ENCODE measurements at places on chromosomes 6 and 20.

GRCh38 chr6:106468935-106469334 is 108.4 kb downstream of the CRYBG1 start:
- DNase-seq: no peak

DNA sequence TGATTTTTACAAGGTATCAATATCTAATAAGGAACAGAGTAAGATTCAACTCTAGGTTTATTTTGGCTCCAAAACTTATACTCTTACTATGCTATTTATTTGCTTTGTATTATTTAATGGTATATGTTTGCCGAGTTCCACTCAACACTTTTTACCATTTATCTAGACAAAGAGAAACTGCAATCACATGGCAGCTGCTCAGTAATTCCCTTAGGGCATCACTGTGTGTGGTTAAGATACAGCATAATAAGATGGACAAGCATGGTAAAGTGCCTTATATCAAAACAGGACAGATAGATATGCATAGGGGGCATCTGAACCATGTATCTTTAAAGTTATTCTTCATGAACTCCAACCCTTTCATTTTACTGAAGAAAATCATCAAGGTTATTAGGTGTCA is 483.0 kb upstream of the ID4 start:
- no peak for DNase-seq

GRCh38 chr6:11129908-11130565 is 18.5 kb upstream of the ERVFRD-1 start:
- no peak for DNase-seq

- DNase-seq: no peak
Observed at GRCh38 chr6:169976301-169977081, 225.1 kb downstream of the ERMARD start.

DNA sequence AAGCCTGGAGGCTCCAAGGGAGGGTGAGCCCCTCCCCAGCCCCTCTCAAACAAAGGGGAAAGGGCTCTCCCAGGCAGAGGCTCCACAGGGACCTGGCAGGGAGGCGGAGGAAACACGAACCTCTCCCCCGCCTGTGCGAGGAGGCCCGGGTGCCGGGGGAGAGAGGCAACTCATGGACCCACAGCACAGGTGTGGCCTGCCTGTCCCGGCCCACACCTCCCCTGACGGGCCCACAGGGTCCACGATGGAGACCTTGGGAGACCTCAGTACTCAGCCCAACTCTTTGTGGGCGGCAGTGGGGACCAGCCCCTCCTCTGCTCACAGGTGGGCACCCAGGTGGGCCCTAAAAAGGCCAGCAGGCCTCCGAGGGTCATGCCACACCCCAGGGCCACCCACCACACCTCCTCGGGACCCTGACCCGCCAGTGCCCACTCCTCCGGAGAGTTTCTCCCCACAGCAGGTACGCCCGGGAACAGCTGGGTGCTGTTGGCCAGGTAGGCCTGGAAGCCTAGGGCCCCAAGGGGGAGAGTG is 12.2 kb downstream of the LAMA5 start:
- DNase-seq: no peak
